ENCODE measurements at places on chromosomes 16 and 17. TPM values are rescaled to one million over a fixed set of nuclear protein-coding genes. Genes with fewer than 3 reads are reported as not detected.

The GHDC gene
- total RNA-seq = 1.1 TPM

The HID1 gene
- total RNA-seq = 4.7 TPM

The OR1F1 gene
- total RNA-seq = not detected

The HS3ST2 gene
- total RNA-seq = not detected

The RAP1GAP2 gene
- 1.9 TPM for total RNA-seq

The OR1A1 gene
- not detected for total RNA-seq

The ZPBP2 gene
- total RNA-seq = not detected

The CDC42EP4 gene
- 79.4 TPM for total RNA-seq

The MT1B gene
- total RNA-seq = not detected

The HOXB8 gene
- total RNA-seq = 0.10 TPM

The SPATA22 gene
- total RNA-seq = not detected

The CACNA1G gene
- total RNA-seq = 5.1 TPM

The ELMO3 gene
- 0.61 TPM for total RNA-seq

The CD300LF gene
- total RNA-seq = not detected

The DHRS7C gene
- not detected for total RNA-seq

The PRSS53 gene
- 0.44 TPM for total RNA-seq

The KRT9 gene
- not detected for total RNA-seq

The HP gene
- not detected for total RNA-seq

The SHISA6 gene
- not detected for total RNA-seq

The ODAD4 gene
- not detected for total RNA-seq

The KRTAP4-3 gene
- total RNA-seq = not detected

The SDR42E1 gene
- not detected for total RNA-seq

The MEFV gene
- total RNA-seq = not detected

The TMC8 gene
- total RNA-seq = not detected

The ELOB gene
- total RNA-seq = 178 TPM

The CHRNE gene
- total RNA-seq = not detected
